NCI-H187 treated with DMSO at 0.1 percent for 48 hours (cell line): ENCODE measurements at places on chromosomes 6 and 20.

- no peak for DNase-seq
Measured at GRCh38 chr6:106086814-106087175, 659 bp downstream of the PRDM1 start.

DNA sequence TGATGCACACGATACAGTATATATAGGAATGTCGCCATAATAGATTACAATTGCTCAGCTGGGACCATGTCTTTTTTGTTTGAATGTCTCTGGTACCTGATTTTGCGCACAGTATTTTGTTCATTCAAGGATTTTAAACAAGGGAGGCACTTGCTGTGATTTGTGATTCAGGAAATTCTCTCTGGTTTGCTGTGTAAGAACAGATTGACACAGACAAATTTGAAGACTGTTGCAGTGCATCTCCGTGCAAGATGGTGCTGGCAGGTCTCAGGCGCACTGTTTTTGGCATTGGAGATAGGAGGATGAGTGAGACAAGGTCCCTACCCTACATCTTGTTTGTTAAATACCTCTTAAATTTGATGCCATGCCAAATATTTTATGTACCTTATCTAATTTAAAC is 2.5 kb downstream of the MAPRE1 start:
- DNase-seq, result no peak

- no peak for DNase-seq
Measured at GRCh38 chr6:77019081-77019480, 444.2 kb downstream of the HTR1B start.

GRCh38 chr6:142938510-142938909 is 6.5 kb downstream of the HIVEP2 start:
- DNase-seq, result no peak

GRCh38 chr6:17621003-17621402 is 20.9 kb downstream of the FAM8A1 start:
- DNase-seq, result no peak

- no peak for DNase-seq
Measured at GRCh38 chr6:13380761-13381160, 52.4 kb upstream of the TBC1D7 start.

DNA sequence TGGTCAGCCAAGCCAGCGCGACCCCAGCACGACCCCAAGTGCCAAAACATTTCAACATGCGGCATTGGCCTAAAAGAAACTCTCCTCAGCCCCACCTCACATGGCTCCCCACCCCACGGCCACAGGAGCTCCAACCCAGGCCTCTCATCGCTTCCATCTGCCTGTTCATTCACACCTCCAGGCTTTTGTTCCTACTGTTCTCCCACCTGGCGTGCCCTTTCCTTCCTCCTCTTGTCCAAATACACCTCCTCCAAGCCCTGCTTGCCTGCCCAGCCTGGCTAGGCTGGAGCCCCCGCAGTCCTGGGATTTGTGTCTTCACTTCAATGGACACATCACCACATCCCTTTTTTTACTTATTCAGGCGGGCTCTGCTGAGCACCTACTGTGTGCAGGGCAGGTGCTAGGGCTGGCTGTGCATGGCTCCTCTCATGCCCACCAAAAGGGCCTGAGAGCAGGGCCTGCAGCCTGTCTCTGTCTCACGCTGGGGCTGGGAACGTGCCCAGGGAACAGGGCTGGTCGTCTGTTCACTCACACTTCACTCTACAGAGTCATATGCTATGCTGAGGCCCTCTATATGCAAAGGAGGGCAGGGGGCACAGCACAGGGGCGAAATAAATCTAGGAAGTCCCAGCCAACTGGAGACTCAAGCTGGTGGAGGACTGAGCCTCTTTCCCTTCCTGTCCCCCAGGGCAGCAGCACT is 61.1 kb downstream of the GRM4 start:
- no peak for DNase-seq

DNA sequence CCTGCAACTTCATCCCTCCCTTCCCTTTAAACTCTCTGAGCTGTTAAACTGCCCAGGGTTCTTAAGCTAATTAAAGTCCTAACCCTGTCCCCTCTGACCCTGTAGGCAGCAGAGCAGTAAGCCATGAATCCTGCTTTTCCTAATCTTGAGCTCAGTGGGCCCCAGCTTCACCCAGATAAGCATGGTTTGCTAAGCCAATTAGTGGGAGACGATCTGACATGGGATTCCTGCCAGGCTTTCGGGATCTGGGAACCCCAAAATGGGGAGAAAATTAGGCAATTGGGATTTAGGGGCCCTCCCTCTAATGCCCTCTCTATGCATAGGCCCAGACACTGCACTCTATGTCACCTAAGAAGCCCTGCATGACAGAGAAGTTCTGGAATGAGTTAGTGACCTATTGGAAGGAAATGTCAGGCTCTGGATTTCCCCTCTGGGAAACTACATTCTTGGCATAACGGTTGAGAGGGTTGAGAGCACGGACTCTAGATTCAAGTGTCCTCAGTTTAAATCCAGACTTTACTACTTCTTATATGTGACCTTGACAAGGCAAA is 4.6 kb downstream of the XKR7 start:
- DNase-seq, result no peak

DNA sequence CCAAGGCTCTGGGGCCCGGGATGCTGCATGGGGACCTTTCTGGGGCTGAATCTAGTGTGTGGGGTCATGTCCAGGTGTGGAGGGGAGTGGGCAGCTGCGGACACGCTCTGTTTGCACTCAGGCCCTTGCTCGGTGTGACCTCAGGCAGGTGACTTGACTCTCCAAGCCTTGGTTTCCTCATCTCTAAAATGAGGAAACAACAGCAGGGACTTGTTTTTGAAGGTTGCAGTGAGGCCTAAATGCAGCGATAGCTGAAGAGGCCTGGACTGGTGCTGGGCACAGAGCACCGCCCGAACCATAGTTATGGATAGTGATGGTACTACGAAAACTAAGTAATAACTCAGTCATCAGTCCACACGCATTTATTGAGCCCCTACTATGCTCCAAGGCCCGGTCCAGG is 91.8 kb downstream of the NOL4L start:
- DNase-seq, result no peak

DNA sequence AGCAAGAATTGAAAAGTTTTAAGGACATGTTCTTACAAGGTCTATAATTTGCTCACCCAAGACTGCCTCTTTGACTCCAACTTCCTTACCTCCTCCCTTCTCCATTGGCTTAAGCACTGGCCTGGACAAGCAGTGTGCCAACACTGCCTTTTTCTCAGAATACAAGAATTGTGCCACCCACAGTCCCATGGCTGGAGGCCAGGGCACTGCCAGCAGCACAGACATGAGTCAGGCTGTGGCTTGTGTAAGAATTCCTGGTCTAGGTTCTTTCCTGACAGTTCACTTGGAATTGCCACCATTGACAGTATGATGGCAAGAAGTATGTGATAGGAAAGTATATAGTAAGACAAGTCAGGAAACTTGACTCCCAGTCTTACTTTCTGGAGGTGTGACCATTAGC is 202.7 kb upstream of the MARCKS start:
- DNase-seq, result no peak

DNA sequence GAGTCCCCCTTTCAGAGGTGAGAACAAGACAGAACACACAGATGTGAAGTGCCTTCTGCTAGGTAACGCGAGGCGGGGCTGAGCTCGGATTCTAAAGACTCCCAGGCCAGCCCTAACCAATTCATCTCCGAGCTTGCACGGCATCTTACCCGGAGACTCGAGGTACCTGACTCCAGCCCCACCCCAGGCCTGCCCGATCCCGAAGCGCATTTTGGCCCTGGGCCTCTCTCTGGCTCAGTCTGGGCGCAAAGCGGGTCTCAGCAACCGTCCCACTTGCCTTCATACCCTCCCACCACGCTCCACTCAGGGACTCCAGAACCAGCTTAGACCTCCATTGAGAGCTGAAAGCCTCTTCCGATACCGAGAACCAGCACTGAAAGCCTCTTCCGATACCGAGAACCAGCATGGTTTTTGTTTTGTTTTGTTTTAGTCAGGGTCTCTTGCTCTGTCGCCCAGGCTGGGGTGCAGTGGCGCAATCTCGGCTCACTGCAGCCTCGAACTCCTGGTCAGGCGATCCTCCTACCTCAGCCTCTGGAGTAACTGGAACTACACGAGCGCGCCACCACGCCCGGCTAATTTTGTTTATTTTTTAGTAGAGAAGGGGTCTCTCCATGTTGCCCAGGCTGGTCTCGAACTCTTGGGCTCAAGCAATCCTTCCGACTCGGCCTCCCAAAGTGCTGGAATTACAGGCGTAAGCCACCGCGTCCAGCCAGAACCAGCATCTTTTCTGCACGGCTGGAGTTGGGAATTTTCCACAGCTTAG is 557 bp upstream of the DYNLRB1 start:
- peak; percentile 55 for DNase-seq

- peak; percentile 14 for DNase-seq
Measured at GRCh38 chr6:148771212-148771601, 24.4 kb downstream of the UST start.

DNA sequence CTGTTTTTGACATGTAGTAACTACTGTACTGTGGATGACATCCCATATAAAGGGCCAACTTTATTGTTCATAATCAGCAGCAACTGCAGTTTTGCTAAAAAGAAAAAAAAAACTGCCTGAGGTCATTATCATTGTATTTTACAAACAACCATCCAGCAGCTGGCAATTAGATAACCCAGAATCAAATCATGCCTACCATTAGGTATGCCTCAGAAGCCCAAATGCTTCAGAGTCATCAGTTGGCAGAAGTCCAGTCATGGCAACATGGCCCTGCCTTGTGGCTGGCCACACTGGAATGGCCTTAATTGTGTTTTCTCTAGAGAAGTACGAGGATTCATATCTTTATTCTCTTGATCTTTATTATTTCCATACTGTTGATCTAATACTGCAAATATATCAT is 462.4 kb upstream of the NRSN1 start:
- no peak for DNase-seq

GRCh38 chr6:112022749-112023148 is 31.2 kb upstream of the CCN6 start:
- no peak for DNase-seq
